ENCODE measurements at places on chromosomes 1 and 21. TPM values are rescaled to one million over a fixed set of nuclear protein-coding genes. Genes with fewer than 3 reads are reported as not detected.

DNA sequence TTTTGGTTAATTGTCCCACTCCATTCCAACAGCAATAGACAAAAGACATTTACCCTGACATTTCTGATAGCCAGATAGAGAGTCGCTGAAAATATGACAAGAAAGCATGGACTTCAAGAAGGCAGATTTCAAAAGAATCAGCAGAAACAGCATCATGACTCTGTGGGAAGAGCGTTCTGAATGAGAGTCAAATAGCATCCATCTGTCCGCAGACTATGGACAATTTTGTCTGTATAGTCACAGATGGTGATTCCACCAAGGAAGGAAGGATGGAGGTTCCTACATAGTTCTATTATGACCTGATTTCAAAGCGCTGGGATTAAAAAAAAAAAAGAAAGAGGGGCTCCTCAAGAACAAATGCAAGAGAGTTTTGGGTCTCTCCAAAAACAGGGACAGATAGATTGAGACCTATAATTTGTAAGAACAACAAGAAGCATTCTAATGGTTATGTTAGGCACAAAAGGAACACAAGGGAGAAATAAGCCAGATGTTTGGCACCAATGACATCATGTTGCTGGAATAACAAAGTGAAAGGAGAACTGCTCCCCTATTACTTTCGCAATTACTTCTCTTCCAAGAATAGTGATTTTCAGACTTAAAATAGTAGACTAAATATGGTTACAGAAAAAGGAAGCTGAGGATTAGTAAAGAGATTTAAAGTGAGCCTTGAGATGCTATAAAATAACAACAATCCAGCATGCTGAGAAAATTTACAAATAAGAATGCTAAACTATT, 28.5 kb downstream of the NIBAN1 start:
- peaks cover 14% of the 10 kb centered on the region for H3K36me3 ChIP-seq
- no peak for DNase-seq
- no peak overlapping the region for H3K27ac ChIP-seq
- no peak overlapping the region for H3K4me3 ChIP-seq
- peaks cover 6% of the 10 kb centered on the region for H3K4me1 ChIP-seq

- no peaks in the 10 kb centered on the region for H3K27me3 ChIP-seq
- no peak overlapping the region for H3K27ac ChIP-seq
- H3K36me3 ChIP-seq, result peaks cover 4% of the 10 kb centered on the region
- no peak for DNase-seq
Observed at GRCh38 chr21:34037009-34037795, 36.2 kb upstream of the MRPS6 start.

The KCNAB2 gene
- 290 TPM for total RNA-seq

- H3K27ac ChIP-seq, result peak overlapping the region; percentile 98
- no peaks in the 10 kb centered on the region for H3K27me3 ChIP-seq
- peak; percentile 23 for DNase-seq
- peak overlapping the region; percentile 97 for H3K4me3 ChIP-seq
- peaks cover 65% of the 10 kb centered on the region for H3K4me1 ChIP-seq
- peaks cover 64% of the 10 kb centered on the region for H3K36me3 ChIP-seq
Observed at GRCh38 chr21:41428311-41428710, 2.3 kb downstream of the MX1 start.

The ADAM30 gene
- not detected for total RNA-seq

DNA sequence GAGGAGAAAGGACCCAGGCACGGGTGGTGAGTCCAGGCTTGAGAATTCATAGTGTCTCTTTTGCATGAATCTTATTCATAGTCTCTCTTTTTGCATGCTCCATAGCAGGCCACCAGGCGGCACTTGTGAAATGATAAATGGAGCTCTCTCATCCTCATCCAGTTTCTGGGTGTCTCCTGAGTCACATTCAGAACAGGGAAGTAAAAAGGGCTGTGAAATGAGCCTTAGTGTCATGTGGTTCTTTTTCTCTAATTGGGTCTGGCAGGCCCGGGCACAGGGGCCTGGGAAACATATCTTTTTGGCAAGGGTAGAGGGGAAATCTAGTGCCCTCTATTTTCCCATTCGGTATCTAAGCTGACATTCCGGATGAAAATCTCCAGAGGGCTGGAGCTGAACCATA, 19.1 kb upstream of the NCF2 start:
- H3K27me3 ChIP-seq, result peaks cover 20% of the 10 kb centered on the region
- no peak overlapping the region for H3K27ac ChIP-seq
- no peak for DNase-seq
- H3K36me3 ChIP-seq, result no peaks in the 10 kb centered on the region
- peaks cover 6% of the 10 kb centered on the region for H3K4me1 ChIP-seq

GRCh38 chr1:79040424-79041082, 34.0 kb upstream of the ADGRL4 start:
- H3K27ac ChIP-seq, result peak overlapping the region; percentile 85
- H3K36me3 ChIP-seq, result peaks cover 2% of the 10 kb centered on the region
- peak overlapping the region; percentile 86 for H3K4me3 ChIP-seq
- no peak for DNase-seq

DNA sequence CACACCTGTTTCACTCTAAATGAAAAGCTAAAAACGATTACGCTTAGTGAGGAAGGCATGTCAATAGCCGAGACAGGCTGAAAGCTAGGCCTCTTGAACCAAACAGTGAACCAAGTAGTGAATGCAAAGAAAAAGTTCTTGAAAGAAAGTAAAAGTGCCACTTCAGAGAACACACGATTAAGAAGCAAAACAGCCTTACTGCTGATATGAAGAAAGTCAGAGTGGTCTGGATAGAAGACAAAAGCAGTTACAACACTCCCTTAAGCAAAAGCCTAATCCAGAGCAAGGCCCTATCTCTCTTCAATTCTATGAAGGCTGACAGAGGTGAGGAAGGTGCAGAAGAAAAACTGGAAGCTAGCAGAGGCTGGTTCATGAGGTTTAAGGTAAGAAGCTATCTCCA, 130.7 kb downstream of the SIPA1L2 start:
- no peaks in the 10 kb centered on the region for H3K36me3 ChIP-seq
- H3K27ac ChIP-seq, result no peak overlapping the region
- DNase-seq, result no peak
- peaks cover 17% of the 10 kb centered on the region for H3K27me3 ChIP-seq
- H3K4me3 ChIP-seq, result no peak overlapping the region

GRCh38 chr1:206608108-206608698, 4.1 kb downstream of the EIF2D start:
- H3K36me3 ChIP-seq, result peaks cover 10% of the 10 kb centered on the region
- H3K4me1 ChIP-seq, result peaks cover 29% of the 10 kb centered on the region
- no peaks in the 10 kb centered on the region for H3K27me3 ChIP-seq
- no peak overlapping the region for H3K27ac ChIP-seq
- no peak overlapping the region for H3K4me3 ChIP-seq
- peak; percentile 59 for DNase-seq

DNA sequence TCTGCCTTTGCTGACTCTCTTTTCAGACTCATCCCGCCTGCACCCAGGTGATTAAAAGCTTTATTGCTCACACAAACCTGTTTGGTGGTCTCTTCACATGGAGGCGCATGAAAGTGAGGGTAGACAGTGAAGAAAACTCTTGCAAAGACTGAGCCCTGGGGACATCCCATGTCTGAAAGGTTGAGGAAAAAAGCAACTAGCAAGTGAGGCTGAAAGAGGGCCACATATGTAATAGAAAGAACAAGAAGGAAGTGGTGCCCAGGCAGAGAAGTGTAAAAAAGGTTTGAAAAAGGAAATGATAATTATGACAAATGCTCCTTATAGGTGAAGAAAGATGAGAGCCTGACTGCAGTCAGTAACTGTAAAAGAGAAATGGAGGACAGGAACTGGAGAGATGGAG, 115.9 kb upstream of the NEK7 start:
- H3K4me3 ChIP-seq, result no peak overlapping the region
- H3K4me1 ChIP-seq, result no peaks in the 10 kb centered on the region
- no peak for DNase-seq

DNA sequence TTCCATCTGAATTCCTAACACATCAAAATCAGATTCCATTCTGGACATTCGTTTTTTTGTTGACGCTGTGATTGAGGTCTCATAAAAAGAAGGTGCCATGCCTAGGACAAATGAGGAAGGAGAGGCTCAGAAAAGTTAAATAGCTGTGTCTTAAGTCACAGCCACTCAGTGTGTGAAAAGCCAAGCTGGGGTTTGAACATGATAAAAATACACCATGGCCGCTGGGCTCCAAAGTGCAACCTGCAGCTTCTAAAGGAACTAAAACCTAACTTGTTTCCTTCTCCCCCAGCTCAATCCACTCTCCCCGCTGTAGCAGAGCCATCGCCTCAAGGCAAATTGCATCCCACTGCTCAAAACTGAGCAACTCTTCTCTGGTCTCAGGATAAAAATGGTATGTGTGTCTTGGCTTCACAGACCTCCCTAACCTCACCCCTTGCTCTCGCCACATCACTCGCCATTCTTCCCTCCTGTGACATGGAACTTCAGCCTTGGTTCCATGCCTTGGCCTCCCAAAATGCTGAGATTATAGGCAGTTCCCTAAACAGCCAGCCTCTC, 22.1 kb upstream of the FAM20B start:
- peak overlapping the region; percentile 67 for H3K27ac ChIP-seq
- H3K27me3 ChIP-seq, result peaks cover 1% of the 10 kb centered on the region
- H3K36me3 ChIP-seq, result peaks cover 1% of the 10 kb centered on the region
- peak overlapping the region; percentile 26 for H3K4me3 ChIP-seq
- DNase-seq, result no peak

The SELENBP1 gene
- total RNA-seq, result not detected

DNA sequence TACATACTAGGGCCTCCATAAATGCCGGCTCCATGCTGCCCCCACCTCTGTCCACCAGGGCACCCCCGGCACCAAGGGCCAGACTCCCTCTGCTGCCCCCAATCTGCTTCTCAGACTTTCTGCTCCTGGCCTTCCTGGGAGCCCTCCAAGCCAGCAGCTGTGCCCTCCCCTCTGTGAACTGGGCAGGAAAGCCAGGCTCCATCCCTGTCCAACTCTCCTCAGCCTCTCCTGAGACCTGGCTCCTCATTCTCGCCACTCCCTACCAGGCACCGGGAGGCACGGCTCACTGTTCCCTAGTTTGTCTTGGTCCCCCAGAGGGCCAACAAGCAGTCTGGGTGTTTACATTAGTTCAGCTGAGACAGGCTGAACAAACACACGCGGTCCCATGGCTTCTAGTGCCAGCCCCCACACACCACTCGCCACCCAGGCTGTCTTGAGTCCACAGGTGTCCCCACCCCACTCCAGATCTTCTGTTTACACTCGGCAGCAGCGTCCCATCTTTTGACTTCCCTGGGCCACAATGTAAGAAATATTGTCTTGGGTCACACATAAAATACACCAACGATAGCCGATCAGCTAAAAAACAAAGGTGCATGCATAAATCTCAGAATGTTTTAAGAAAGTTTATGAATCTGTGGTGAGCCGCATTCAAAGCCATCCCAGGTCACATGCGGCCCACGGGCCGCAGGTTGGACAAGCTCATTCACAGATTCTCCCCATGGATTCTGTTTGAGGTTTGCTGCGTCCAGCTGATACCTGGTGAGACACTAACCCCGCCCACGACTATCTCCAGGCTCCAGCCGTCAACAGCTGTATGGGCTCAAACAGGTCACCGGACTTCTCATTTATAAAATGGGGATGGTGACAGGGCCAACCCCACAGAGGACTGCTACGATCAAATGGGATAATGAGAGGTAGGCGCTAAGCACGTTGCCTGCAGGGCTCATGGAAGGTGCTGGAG, 29.5 kb upstream of the ECE1 start:
- DNase-seq, result no peak
- no peak overlapping the region for H3K4me3 ChIP-seq
- H3K27ac ChIP-seq, result no peak overlapping the region
- H3K36me3 ChIP-seq, result peaks cover 5% of the 10 kb centered on the region

GRCh38 chr21:34650861-34651431, 17.8 kb upstream of the CLIC6 start:
- DNase-seq, result no peak
- H3K27me3 ChIP-seq, result peaks cover 19% of the 10 kb centered on the region
- no peaks in the 10 kb centered on the region for H3K36me3 ChIP-seq
- H3K27ac ChIP-seq, result no peak overlapping the region

The FNDC7 gene
- total RNA-seq, result not detected

- H3K27ac ChIP-seq, result no peak overlapping the region
- no peak for DNase-seq
- H3K36me3 ChIP-seq, result no peaks in the 10 kb centered on the region
- H3K4me3 ChIP-seq, result no peak overlapping the region
Observed at GRCh38 chr1:39722495-39722894, 16.2 kb upstream of the PPIE start.

DNA sequence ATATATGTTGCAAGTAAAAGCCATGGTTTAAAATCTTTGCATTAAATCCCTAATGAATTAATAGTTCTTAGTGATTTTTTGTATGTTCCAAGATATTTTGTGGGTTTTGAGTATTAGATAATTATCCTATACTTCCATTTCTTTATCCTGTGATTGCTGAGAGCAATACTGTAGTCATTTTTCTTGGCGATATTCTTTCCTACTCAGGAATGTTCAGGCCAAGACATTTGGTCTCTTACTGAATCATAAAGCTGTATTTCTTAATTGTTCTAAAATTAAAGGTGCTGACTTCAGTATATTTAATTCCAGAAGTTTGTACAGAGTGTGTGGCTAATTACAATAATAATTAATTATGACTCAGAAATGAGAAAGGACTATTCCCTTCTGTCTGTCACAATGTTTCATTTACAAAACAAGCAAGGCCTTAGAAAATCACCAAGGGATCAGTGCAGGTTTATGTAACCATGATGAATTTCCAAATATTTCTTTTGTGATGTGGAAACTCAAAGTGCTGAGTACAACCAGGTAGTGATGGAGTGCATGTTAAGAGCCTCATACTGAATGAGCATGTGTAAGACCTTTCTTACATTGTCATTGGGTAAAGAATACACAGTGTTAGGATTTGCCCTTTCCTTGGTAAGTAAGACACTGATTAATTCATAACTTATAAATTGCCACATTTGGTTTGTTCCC, 161.2 kb downstream of the HMCN1 start:
- H3K27ac ChIP-seq, result no peak overlapping the region
- no peak overlapping the region for H3K4me3 ChIP-seq
- no peaks in the 10 kb centered on the region for H3K4me1 ChIP-seq
- no peaks in the 10 kb centered on the region for H3K36me3 ChIP-seq

The TSPAN2 gene
- total RNA-seq, result 1.2 TPM

GRCh38 chr1:181768211-181768929, 285.1 kb downstream of the CACNA1E start:
- H3K4me3 ChIP-seq, result no peak overlapping the region
- H3K27ac ChIP-seq, result no peak overlapping the region
- no peaks in the 10 kb centered on the region for H3K4me1 ChIP-seq
- no peak for DNase-seq
- no peaks in the 10 kb centered on the region for H3K36me3 ChIP-seq

- H3K27ac ChIP-seq, result no peak overlapping the region
- no peak for DNase-seq
- no peaks in the 10 kb centered on the region for H3K36me3 ChIP-seq
- no peak overlapping the region for H3K4me3 ChIP-seq
- no peaks in the 10 kb centered on the region for H3K27me3 ChIP-seq
Observed at GRCh38 chr1:49323925-49324540, 547.3 kb upstream of the BEND5 start.

GRCh38 chr1:46550751-46551231, 656 bp downstream of the KNCN start:
- H3K36me3 ChIP-seq, result no peaks in the 10 kb centered on the region
- H3K4me1 ChIP-seq, result peaks cover 19% of the 10 kb centered on the region
- no peak for DNase-seq
- H3K27me3 ChIP-seq, result peaks cover 11% of the 10 kb centered on the region

Measured in activated naive CD8-positive, alpha-beta T cell treated with anti-CD3 and anti-CD28 coated beads, Interleukin-2, amount 10 ng/mL, durations not matched to agents 7 days and 5 days (primary cell).